ENCODE measurements at places on chromosomes 1 and 21.

DNA sequence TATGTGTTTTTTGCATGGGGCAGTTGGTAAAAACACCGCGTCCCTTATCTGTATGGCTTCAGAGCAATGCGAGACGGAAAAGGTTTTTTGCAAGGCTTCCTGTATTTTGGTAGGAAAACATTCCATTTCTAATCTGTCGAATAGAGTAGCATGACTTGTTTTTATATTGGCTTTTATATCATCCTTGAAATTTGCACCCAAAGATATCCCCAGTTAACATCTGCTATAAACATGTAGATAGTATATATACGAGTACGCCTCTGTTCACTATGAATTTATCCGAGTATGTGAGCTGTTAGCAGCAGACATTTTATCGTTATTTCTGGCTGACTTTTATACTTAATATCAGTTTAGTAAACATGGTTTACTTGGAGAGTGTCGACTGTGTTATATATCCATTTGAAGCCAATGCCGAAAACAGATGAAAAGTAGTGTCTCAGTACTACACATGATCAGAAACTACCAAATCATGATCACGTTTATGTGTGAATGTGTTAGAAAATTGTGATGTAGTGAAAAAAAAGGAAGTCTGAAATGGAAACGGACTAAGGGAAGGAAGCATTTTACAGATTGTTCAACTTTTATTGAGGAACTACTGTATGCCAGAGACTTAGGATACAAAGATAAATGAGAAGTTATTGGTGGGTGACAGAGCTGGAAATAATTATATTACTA lies 1.0 kb downstream of the LEPR start:
- no peak for DNase-seq

GRCh38 chr1:39727932-39728317 lies 10.8 kb upstream of the PPIE start:
- no peak for DNase-seq

DNA sequence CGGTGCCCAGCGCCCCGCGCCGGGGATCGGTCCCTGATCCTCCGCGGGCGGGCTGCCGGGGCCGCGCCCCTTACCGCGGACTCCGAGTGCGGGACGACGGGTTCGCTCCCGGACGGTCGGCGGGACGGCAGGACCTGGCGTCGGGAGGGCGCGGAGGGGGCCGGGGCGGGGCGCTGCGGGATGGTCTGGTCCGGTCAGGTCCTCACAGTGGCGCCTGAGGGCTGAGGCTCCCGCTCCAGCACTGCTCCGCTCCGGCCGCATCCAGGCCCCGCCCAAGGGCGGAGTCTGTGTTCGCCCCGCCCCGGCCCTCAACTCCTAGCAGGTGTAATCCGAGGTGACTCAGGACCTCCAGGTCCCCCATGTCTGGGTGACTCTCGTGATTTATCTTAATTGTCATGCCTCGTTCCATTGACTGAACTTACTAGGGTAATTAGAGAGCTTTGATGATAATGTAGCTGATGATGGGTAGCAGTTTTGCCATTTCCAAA lies at the start of gene RAB3B:
TSS of gene RAB3B (minus strand) at position 223 of the 488 bp plus-strand sequence. CDS start 13,583 bp downstream, outside the sequence.
- no peak for DNase-seq

DNA sequence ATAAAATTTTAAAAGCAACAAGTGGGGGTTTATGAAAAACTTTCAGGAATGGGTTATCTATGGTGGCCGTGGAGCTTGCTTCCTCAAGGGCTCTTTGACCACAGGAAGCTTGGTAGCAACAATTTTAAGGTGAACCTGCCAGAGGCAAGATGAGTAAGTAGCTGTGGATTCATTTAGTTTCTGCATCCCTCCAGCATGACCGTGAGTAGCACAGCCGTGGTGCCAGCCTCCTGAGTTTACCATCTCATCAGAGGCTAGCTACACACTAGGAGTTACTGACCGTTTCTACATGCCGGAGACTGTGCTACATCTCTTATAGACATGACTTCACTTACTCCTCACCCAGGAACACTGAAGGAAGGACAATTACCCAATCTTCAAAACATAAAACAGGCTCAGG lies 30.1 kb upstream of the PLEKHG5 start:
- DNase-seq, result no peak

DNA sequence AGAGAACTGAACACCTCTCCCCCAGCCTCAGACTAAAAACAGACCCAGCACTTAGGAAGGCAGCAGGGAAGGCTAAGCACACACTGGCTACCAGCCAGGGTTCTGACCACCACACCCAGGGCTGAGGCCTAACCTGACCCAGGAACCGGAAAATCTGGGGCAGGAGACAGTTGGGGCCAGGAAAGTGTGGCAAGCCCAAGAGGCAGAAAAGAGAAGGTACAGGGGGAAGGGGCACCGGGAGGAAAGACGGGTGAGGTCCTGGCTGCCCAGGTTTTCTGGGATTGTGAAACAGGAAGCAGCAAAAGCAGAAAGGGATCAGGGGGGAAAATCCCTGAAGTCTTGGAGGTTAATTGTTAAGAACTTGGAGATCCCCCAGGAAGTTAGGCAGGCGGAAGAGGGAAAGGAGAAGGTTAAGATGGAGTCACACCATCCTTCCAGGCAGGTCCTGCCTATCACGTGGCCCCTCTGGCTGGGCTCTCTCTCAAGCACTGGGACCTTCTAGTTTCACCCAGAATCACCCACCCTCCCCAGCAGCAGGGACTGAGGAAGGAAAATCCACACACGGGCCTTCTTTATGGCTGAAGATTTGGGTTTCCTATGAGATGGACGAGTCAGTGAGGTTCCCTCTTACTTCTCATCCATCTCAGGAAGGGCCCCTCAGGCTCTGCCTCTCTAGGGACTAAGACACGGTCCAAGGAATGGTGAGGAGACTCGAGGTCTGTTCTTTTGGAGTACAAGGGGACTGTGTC lies 2.6 kb downstream of the HDGF start:
- DNase-seq, result no peak

Measured in esophagus squamous epithelium (tissue), 5 donors.